Epithelial cell of prostate (primary cell): ENCODE measurements at places on chromosomes 4 and X.

DNA sequence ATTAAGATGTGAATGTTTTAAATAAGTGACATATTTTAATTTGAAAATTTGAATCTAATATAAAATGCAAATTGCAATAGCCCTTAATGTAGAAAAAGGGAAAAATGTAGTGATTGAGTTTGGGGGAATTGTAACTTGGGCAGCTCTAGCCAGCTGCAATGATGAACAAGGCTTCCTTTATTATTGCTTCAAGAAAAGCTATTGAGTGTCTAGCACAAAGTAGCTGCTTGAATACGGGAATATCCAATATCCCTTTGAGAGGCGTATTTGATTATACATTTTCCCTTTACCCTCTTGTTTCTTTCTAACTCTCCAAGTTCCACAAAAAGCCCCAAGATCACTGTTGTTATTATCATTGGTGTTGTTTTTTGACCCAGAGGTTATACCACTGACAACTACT, 21.8 kb downstream of the IL1RAPL1 start:
- no peak for DNase-seq

GRCh38 chr4:127622621-127622920, 10.2 kb upstream of the INTU start:
- no peak for DNase-seq

GRCh38 chr4:128796934-128797333, 12.6 kb upstream of the JADE1 start:
- peak; percentile 50 for DNase-seq

DNA sequence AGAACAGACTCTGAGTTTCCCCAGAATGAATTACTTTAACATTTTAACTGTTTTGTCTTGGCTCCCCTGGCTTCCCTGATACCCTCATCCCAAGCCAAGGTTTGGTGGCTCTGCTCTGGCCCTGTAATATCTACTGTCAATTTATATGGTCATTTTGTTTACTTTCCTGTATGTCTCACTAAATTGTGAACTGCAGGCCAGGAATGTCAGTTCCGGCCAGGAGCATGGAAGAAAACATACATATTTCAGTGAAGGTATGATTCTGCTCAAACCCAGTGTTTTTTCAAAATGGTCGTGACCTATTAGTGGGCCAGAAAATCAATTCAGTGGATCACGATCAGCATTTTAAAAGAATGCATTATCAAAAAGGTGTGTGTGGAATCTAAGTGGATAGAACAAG, 1.2 kb downstream of the RPGR start:
- DNase-seq = no peak

GRCh38 chrX:85375333-85375738, 4.1 kb downstream of the POF1B start:
- DNase-seq = no peak

GRCh38 chrX:134183665-134184064, 53.3 kb upstream of the CCDC160 start:
- no peak for DNase-seq

GRCh38 chrX:44675362-44676024, 132.8 kb upstream of the FUNDC1 start:
- DNase-seq = peak; percentile 89
